ENCODE measurements at places on chromosomes 16 and 17.

- no peak for DNase-seq
Observed at GRCh38 chr16:64416216-64417005, 705.5 kb downstream of the CDH11 start.

DNA sequence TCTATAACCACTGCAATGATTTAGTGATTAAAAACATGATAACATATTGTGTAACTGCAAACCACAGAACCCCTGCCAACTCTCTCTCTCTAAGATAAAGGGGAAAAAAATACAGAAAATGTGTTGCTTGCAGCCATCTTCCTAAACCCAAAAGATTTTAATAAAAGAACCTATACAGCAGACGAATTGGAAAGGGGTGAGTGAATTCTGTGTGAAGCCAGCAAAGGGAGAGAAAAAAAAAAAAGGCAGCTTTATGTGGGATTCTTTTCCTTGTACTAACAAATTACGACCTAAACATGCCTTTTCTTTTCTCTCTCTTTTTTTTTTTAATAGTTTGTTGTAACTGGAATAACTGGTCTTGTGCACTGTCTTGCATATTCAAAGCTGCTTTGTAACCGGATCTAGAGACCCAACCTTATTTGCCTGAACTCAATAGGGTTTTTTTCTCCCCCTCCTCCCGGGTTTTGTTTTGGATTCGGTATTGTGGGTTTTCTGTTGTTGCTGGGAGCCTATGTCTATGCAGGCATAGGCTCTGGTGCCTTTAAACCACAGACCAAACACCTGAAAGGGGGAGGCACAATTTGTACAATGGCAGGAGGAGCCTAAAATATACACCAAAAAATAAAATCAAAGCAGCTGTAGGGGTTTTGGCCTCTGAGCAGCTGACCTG, 7.0 kb upstream of the ZFHX3 start:
- DNase-seq, result no peak

DNA sequence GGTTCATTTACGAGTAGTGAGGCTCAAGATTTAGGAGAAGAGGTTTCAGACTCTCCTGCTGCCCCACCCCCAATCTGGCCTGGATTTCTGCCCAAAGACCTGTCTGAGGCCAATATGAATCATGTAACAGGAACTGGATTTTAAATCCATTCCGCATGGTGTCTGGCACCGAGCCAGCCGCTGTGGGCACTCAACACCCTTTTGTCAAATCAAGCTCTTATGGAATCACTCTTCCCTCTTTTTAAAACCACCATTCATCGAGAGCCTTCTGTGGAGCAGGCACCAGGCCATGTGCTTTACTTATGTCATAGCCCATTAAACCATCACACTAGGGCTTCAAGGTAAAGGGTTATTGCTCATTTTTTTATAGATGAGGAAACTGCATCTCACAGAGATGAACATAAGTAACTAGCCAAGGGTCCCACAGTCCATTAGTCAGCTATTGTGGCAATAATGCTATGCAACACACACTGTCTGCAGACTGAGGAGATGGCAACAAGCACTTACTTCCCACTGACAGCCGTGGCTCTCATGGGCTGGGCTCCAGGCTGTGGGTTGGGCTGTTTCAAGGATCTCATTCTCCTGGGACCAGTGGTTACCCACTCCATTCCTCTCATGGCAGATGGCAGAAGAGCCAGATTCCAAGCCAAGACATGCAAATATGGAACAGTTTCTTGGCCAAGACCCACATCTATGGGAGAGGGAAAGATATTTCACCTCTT, 93.6 kb downstream of the WSCD1 start:
- DNase-seq, result no peak

DNA sequence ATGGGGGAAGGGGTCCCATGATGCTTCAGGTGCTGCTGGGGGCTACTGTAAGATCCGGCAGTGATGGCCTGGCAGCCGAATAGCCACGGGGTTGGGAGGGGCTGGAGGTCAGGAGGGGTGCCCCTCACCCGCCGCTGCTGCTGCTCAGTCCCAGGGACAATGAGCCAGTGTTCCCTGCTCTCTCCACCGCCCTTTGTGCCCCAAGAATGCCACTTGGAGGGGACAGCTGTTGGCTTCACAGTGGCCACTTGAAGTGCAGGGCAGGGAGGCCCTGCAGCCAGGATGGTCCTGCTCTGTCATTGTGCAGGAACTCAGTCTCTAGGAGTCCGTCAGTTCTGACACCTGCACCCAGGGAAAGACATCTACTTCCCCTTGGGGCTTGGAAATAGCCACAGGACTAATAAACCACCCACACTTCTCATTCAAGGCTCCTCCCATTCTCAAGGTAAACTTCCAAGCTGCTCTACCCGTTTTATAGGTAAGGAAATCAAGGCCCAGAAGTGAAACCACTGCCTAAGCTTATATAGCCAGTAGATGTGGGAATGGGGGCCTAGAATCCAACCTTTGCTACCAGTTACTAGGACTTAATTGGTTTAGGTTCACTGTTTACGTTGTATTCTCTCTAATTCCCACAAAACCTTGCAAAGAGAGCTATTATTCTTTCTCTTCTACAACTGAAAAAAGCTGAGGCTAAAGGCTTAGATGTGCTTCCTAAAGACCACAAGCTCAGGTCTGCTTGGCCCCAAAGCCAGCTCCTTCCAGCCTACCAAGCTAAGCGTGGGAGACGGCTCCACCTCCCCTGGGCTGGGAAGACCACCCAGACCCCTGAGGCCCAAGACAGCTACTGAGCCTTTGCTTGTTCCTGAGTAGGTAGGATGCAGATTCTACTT, 6.2 kb upstream of the CPSF4L start:
- DNase-seq, result no peak

DNA sequence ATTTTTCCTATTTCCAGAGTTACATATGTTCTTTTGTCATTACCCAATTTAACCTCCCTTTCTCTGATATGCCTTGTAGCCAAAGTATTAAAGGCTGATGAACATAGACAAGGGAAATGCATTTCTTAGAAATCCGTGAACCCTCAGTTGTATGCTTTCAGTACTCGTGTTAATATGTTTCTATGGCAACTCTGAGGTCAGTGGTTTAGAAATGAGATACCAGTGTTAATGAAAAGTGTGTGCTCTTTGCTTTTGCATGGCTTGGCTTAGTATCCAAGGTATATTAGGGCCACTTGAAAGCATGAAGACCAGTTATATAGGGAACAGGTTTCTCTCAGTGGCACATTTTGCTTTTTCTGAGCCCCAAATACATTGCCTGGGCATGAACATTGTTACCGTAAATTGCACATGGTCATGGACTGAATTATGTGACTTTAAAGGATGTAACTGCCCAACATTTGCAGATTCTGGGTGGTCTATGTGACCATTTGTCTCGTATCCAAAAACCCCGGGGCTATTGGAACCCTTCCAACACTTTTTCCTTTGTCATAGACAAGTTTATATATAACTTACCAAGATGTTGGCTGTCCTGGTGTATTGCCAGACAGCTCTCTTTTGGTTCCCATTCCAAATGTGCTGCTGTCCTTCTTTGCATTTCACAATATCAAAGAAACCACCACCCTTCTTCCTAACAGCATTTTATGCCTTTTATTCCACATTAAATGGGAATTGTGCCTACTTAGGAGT, 17.5 kb downstream of the ABHD15 start:
- DNase-seq, result no peak

DNA sequence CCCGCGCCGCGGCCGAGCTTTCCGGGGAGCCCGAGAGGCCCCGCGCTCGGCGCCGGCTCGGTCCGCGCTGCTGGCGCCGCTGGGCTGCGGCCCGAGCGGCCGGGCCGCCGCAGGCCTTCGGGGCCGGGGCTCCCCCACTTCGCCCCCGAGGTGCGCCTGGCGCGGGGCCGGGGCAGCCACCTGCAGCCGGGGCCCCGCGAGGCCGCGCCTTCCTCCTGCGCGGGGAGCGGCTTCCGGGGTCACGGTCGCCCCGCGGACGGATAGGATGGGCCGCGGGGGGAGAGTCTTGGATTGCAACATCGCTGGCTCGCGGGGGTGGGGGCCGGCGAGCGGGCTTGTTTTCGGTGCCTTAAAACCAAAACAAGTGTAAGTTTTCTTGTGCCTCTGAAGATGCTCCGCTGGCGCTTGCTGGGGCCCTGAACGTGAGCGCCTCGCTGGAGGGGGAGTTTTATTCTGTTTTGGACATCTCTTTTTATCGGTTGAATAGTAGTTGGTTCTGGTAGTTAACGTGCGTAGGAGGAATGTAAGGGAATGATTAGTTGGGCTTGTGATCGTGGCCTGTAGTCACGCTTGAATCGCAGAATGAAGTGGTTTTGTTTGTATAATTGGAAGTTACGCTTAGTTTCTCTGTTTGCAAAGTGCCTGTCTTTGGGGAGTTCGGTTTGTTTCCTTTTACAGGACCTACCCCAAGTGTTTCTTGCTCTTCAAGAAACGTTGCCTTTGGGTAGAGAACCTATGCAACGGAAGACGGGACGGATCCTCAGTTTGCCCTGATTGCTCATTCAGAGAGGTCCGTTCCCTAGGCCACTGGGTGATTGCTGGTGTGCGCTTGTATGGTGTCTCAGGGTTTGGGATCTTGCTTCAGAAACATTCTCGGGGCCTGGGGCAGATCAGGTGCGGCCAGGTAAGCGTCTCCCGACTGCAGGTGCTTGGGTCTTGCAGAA, 724 bp downstream of the UBE2I start:
- peak; percentile 56 for DNase-seq

GRCh38 chr16:1654505-1655268, 23.4 kb upstream of the JPT2 start:
- no peak for DNase-seq

- DNase-seq, result no peak
Observed at GRCh38 chr17:73598212-73598611, 46.0 kb downstream of the SDK2 start.

GRCh38 chr16:56916571-56917403, 15.2 kb upstream of the HERPUD1 start:
- peak; percentile 36 for DNase-seq

- DNase-seq, result no peak
Observed at GRCh38 chr16:53712065-53712464, 8.1 kb downstream of the FTO start.

DNA sequence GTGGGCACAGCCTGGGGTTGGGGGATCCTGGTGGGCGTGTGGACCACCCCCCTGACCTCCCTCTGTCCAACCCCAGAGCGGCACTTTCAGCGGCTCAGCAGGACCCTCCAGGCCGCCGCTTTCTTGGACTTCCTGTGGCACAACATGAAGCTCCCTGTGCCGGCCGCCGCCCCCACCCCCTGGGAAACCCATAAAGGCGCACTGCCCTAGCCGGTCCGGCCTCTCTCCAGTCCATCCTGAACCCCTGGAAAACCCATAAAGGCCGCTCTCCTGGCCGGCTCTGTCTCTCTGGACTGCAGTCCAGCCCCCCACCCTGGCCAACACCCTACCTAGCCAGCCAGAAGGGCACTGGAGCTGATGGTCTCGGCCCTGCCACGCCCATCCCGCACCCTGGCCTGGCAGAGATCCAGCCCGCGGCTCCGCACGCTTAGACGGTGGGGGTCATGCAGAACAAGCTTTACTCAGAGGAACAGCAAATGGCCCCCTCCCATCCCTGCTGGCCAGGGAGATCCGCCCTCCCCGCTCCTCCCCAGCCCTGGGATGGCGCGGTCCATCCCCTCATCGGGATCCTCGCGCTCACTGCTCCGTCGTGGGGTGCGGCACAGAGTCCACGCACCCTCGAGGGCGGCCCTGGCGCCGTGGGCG, 2.7 kb downstream of the NOXO1 start:
- DNase-seq, result no peak
